ENCODE measurements at places on chromosomes 3 and 15. TPM values are rescaled to one million over a fixed set of nuclear protein-coding genes. Genes with fewer than 3 reads are reported as not detected.

The NPAP1 gene
- not detected for total RNA-seq

The FSD2 gene
- total RNA-seq: not detected

The ZBTB20 gene
- total RNA-seq: 9.1 TPM

The PLD1 gene
- 12.9 TPM for total RNA-seq

The SERINC4 gene
- not detected for total RNA-seq

The RTF1 gene
- total RNA-seq: 15.6 TPM

The TMOD2 gene
- 3.2 TPM for total RNA-seq

The MYD88 gene
- total RNA-seq: 39.7 TPM

The ZDHHC23 gene
- 0.39 TPM for total RNA-seq

The RPL35A gene
- 927 TPM for total RNA-seq

The GOLGA6L9 gene
- 15.3 TPM for total RNA-seq

All from epithelial cell of alveolus of lung (primary cell).